Activated CD4-positive, alpha-beta memory T cell treated with anti-CD3 and anti-CD28 coated beads, Interleukin-2, amount 10 ng/mL, durations not matched to agents 7 days and 5 days (primary cell): ENCODE measurements at places on chromosomes 16 and 17. TPM values are rescaled to one million over a fixed set of nuclear protein-coding genes. Genes with fewer than 3 reads are reported as not detected.

DNA sequence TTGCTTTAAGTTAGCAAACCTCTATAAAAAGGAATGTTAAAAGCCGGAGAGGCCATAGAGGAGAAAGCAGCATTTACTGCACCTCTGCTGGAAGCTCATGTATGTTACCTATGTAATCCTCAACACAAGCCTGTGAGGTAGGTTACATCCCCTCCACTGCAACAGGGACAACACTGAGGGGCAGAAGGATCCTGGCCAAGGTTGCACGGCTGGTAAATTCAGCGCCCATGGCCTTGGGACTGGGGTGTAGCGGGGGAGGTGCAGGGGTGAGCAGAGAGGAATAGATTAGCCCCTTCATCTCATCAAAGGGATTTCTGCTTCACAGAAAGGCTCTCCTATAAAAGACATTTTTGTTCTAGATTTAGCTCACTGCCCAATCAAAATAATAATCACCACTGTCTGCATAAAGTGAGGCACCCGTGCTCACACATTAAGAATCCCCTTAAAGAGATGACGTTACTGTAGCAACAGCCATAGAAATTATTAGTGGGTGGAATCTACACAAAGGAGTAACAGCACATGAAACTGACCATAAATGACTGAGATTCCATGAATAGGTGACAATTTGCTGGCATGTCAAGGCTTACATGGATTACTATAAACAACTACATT lies 3.3 kb downstream of the ZCCHC14 start:
- no peak for DNase-seq

DNA sequence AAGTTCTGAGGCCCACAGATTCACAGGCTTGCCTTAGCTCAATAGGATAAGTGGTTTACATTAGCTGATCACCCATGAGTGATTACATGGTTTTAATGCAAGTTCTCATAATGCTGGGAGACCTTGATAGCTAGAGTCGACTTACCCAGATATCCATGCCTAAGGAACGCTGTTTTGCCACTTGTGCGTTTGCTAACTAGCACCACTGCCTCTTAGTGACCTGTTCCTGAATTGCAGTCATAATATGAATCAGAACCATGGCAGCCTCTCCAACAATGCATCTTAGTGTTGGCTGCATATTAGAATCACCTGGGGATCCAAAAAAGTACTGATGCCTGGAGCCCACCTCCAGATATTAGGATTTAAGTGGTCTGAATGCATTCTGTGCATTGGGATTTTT lies 251.1 kb upstream of the CDH5 start:
- no peak for DNase-seq

DNA sequence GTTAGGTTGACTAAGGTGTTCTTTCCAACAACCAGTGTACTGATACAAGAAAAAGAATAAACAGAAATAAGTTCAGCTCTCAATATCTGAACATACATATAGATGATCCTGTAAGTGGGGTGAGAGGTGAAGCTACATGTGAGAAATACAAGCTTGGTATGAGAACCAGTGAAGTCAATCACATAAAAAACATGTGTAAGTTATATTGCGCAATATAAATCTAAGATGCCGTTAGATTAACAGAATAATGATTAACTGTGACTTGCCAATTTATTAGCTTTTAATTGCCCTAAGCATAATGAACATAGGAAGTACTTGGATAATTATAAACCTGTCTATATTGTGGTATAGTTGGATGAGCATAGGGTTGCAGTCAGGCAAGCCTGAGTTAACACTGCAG lies 1597.1 kb upstream of the GOT2 start:
- DNase-seq = no peak

GRCh38 chr16:81633147-81633619 lies 145.9 kb upstream of the PLCG2 start:
- DNase-seq = no peak

DNA sequence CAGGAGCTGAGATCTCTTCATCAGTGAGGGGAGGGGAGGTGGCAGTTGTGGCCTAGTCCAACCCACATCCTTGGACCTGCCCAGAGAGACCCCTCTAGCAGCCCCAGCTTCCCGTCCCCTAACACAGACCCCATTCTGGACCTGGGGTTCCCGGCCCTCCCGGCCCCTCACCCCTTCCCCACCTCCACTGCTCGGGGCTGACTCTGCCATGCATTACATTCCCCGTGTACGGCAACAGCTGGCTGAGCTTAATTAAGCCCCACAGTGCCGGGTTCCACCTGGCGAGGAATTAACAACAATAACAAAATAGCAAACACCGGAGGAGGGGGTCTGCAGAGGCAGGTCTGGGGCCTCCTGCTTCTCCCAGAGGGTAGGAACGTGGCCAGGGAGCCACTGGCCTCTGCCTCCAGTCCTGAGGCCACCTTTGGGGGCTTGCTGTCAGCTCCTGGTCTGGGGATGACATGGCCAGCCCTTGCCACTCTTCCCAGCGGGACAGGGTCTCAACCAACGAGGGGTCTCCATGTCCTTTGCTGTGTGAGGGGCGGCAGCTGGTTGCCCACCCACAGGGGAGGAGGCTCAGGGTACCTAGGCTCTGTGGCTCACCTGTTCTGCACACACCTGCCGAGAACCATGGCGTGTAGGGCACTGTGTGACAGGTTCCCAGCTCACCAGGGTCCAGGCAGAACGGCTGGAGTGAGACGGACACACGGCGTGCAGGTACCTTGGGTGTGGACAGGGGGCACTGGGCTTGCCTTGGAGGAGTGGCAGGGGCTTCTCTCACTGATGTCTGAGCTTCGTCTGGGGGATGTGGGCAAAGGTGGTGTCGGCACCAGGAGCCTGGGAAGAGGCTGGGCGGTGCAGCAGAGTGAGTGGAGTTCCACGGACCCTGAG lies 46.9 kb upstream of the CBFA2T3 start:
- DNase-seq = no peak

Gene TEX19
- not detected for total RNA-seq

Gene SLFN12L
- total RNA-seq = 110 TPM
